Suprapubic skin (tissue), 4 donors: ENCODE measurements at places on chromosomes 13 and 19.
A peak's percentile ranks its signal among the peaks of the same experiment; 100 is the strongest.

- DNase-seq: no peak
These were observed 177.2 kb downstream of the LMO7 start for GRCh38 chr13:75813323-75813722.

DNA sequence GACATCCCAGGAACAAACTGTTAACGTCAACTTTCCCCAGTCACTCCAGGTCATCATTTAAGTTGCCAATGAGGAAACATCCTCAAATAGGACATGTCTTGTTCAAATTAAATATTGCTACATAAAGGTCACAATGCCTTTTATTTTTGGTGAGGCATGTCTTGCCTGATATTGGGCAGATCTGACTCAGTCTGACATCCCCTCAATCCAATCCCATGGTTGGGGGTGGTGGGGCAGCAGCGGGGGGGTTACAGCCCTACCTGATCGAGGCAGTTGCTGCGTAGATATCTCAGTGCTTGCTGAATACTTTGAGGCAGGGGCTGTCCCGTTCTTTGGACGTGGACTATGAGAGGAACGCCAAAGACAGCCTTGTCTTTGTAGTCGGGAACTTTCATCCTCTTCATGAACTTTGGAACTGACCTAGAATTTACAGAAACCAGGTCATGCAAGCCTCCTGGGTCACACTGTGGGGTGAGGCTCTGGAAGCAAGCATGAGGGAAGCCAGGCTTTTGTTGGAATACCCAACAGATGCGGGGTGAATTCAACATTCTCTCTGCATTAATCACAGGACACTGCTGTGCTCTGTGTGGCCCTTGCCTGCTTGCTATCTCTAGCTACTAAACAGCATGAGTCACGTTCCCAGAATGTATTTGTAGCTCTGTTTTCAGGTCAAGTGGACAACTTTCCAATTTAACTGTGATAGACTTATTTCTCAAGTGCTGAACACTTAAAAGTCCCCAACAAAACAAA is 109.8 kb downstream of the KL start:
- peak; percentile 87 for DNase-seq

DNA sequence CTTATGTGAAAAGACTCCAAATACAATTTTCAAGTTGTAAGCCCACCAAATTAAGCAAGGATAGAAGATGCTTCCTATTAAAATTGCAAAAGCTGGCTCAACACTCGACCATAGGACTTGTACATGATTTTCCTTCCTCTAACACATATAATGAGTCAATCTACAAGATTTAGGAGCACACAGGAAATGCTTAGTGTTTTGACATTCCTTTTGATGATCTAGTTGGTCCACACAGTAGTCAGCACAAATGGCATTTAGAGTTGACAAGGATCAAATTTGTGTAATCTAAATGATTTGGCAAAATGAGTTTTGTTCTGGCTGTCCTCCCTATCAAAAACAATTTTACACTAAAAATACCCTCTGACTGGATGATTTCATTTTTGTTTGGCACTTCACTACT is 340.2 kb downstream of the DIAPH3 start:
- no peak for DNase-seq

- DNase-seq: no peak
These were observed 20.8 kb downstream of the LAIR2 start for GRCh38 chr19:54523403-54523802.

GRCh38 chr13:76439546-76439945 is 446.7 kb downstream of the KCTD12 start:
- DNase-seq: no peak

DNA sequence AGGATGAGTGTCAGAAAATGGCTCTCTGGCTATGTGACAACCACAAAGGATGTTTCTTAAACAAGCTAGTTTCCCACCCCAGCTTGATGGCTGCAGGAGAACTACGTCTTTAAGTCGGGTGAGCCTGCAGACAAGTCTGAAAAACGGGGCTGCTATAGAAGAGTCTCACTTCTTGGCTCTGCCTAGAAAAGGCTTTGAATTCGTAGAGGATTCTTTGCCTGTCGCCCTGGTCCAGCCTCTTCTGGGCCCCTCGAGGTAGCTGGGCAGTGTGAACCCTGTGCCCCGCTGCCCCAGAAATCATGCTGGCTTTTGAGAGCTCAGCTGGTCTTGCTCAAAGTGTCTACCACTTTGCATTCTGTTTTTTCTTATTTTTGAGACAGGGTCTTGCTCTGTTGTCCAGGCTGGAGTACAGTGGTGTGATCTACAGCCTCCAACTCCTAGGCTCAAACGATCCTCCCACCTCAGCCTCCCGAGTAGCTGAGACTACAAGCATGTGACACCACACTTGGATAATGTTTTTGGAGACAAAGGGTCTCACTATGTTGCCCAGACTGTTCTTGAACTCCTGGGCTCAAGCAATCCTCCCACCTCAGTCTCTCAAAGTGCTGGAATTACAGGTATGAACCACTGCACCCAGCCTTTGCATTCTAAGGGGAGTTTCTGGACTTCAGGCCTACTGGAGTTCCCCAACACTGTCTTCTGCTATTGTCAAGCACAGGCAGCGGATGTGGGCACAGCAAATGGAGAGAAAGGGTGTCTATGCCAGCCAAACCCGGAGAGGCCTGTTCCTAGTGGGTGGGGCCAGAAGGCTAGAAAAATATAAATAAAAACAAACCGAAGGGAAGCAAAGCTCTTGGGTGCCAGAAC is 6.5 kb downstream of the CEBPA start:
- DNase-seq: peak; percentile 36

DNA sequence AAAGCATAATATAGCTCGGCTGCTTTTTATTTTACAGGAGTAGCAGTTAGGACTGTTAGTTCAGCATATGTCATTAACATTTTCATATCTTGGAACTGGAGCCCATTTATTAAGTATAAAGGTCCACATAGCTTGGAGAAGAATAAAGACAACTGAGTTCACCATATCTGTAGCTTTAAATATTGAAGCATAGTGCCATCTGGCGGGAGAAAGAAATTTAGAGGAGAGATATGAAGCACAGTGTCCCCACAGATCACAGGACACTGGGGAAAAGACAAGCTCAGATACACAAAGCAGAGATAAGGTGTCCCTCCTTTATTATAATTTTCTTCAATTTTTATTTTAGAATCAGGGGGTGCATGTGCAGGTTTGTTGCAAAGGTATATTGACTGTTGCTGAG is 104.7 kb upstream of the FREM2 start:
- DNase-seq: no peak

GRCh38 chr13:100510208-100510957 is 78.2 kb downstream of the GGACT start:
- DNase-seq: no peak

- no peak for DNase-seq
These were observed 35.0 kb downstream of the EFNB2 start for GRCh38 chr13:106500445-106500844.

- DNase-seq: no peak
These were observed 550.1 kb downstream of the DACH1 start for GRCh38 chr13:71316792-71317363.
